Epithelial cell of proximal tubule (primary cell): ENCODE measurements at places on chromosomes 5 and 9. TPM values are rescaled to one million over a fixed set of nuclear protein-coding genes. Genes with fewer than 3 reads are reported as not detected.
A peak's percentile ranks its signal among the peaks of the same experiment; 100 is the strongest.

The NR2F1-AS1 gene
- total RNA-seq: 1.2 and 1.6 TPM in 2 replicates

The LCN12 gene
- total RNA-seq: 1.2 TPM in 1 of 2 replicates, not detected in the other

- peak; percentile 95 for DNase-seq
Observed at GRCh38 chr5:177389241-177390169, 5.3 kb downstream of the SLC34A1 start.

- DNase-seq: no peak
Observed at GRCh38 chr9:129676287-129676686, 10.8 kb downstream of the PRRX2 start.

DNA sequence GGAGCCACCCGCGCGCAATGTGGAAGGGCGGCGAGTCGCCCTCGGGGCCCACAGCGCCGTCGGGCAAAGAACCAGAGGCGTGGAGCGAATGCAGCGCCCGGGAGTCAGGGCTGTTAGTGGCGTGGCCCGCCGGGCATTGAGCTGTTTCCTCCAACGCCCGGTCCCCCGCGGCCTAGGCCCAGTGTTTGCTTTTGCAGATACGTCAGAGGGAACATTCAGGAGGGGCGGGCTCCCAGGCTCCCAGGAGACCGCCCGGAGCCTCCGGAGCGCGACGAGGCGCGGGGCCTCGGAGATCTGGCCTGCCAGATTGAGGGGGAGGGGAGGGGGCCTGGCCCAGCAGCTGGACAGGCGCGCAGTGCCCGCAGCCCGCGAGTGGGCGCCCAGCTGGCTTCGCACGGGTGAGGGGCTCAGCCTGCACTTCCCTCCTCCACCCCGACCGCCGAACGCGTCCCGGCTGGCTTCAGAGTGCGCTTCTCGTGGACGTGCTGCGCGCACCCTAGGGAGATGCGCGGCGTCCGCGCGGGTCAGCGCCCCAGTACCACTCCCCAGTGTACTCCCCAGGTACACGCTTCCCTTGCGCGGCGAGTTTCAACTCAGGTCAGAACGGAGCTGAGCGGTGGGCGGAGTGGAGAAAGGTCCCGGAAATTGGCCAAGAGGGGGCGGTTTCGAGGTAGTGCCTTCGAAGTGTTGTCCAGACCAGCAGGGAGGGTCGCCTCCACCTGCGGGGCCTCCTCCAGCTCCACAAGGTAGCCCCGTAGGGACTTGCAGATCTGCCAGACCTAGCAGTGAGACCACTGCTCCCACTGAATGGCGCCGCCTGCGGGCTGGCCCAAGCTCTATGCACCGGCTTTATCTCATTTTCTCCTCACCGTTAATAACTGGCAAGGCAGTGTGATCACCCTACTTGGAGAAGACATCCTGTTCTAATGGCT, 130.4 kb downstream of the TMEM174 start:
- no peak for DNase-seq
